ENCODE measurements at places on chromosomes 7 and 10.

- DNase-seq, result no peak
Observed at GRCh38 chr10:99340650-99341049, 11.5 kb downstream of the CNNM1 start.

- no peak for DNase-seq
Observed at GRCh38 chr7:15015545-15016314, 113.2 kb upstream of the DGKB start.

- no peak for DNase-seq
Observed at GRCh38 chr10:43231523-43232078, 35.3 kb downstream of the RASGEF1A start.

GRCh38 chr10:86333826-86334487, 32.6 kb downstream of the GRID1 start:
- DNase-seq, result no peak

GRCh38 chr10:29668628-29669027, 33.9 kb upstream of the SVIL start:
- no peak for DNase-seq

DNA sequence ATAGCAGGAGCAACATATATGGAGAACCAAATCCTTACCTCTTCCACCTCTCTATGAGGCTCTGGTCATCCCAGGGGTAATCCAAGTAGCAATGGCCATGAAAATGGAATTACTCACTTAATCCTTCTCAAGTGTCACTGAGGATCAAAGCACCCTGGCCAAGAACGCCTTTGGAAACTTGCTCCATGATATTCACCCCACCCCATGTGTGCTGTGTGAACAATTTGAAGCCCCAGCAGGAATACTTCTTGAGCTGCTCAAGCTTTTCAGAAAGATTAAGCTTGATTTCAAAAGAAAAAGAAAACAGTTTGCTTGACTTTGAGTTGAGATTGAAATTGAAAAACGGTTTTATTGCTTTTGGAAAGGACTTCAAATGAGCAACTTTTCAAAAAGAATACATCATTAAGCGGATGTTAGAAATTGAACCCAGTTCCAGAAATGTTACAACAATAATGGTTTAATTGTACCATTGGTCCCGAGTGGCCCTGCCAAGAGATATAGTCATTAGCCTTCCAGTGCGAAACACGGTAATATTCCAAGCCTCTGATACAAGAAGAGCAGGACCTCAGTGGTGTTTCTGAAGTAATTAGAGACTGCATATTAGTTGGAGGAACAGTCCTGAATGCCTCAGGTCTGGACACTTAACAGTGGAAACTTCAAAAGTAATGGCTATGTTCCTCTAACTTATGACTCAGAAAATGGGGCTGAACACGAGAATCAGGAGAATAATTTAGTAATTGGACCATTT, 208.1 kb downstream of the NEBL start:
- no peak for DNase-seq

- DNase-seq, result no peak
Observed at GRCh38 chr7:138919911-138920310, 61.3 kb downstream of the KIAA1549 start.

- DNase-seq, result no peak
Observed at GRCh38 chr10:46074196-46074946, 28.3 kb upstream of the MSMB start.

DNA sequence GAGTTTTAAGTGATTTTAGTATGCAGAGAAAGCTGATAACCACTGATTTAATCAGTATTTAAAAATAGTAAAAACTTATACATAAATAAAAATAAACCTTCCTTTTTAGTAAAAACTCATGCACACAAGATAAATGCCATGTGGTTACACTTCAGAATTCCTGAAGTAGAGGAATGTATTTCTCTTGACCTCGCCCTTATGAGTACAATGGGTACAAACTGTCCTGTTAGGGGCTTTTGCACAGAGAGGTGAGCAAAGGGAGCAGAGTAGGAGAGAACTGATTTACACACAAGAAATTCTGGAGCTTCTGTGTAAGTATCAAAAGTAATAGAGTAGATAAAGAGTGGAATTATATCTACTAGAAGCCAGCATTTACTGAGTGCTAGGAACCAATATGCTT, 279.6 kb downstream of the PPP1R3A start:
- no peak for DNase-seq

DNA sequence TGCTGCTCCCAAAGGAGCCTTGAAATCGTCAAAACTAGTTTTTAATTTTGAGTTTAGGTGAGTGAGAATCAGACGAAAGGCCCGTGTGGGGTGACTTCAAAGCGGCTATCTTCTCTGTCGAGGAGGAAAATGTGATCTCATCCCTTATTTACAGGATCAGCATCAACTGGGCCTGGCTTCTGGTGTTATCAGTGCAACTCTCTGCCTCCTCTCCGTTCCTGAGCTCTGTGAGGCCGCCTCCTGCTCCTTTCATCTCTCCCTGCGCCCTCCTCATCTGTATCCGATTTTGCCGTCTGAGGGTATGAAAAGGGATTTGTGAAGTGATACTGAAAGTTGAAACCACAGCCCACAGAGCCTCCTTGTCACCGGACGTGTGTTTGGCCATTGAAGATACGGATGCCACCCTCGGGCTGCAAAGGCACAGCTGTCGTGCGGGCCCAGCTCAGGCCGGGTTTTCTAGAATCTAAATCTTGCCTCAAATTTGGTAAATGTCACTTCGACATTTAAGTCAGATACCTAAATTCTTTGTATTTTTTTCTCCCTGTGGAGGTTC, 408.7 kb upstream of the ADARB2 start:
- no peak for DNase-seq

DNA sequence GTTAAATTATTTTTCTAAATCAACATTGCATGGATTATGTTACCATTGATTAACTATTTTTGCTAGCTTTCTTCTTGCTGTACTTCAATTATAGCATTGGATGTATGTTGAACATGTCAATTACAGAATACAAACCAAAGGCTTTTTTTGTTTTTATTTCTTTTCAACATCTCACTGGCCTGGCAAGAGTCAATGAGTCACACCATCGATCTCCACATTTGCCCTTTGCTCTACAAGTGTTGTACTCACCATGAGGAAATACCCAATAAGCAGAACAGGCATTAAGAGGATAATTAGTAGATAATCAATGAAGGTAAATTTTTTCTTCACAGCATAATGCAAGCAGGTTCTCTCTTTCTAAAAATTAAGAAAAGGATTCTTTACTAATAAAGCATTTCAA, 23.3 kb downstream of the ANKRD22 start:
- no peak for DNase-seq

DNA sequence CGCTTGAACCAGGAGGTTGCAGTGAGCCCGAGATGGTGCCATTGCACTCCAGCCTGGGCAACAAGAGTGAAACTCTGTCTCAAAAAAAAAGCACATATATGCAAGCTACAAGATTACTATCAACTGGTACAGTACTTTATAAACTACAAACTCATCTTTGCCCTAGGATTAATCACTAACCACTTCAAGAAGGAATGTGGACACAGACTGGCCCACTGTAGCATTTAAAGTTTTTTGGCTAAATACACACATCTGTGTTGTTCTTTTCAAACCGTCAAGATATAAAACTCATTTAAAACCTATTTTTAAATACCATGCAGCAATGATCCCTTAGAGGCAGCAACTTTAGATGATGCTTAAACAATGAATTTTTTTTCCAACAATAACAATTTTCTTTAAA, 205.4 kb downstream of the IMMP2L start:
- DNase-seq, result no peak

- no peak for DNase-seq
Observed at GRCh38 chr7:100632951-100633717, 8.2 kb downstream of the TFR2 start.

GRCh38 chr10:29142516-29143314, 146.2 kb upstream of the LYZL1 start:
- no peak for DNase-seq

GRCh38 chr10:98642281-98642680, 195.5 kb upstream of the HPS1 start:
- no peak for DNase-seq

GRCh38 chr7:80809545-80809944, 109.3 kb downstream of the SEMA3C start:
- DNase-seq, result no peak

DNA sequence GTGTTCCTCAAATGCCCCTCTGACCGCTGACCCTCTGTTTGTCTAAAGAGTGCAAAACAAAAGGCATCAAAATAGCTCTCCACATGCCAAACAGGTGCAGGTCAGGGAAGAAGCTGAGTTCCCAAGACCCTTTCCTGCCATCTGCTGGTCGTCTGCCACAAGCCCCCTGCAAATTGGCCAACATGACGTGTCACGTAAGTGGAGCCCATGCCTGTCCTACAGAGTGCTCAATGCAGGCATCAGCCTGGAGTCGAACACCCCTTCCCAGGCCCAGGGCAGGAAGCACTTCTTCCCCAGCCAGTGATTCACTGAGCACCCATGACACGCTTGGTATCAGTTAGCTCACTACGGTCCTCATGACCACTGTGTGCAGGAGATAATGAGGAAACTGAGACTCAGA, 14.1 kb downstream of the TMEM72 start:
- no peak for DNase-seq

DNA sequence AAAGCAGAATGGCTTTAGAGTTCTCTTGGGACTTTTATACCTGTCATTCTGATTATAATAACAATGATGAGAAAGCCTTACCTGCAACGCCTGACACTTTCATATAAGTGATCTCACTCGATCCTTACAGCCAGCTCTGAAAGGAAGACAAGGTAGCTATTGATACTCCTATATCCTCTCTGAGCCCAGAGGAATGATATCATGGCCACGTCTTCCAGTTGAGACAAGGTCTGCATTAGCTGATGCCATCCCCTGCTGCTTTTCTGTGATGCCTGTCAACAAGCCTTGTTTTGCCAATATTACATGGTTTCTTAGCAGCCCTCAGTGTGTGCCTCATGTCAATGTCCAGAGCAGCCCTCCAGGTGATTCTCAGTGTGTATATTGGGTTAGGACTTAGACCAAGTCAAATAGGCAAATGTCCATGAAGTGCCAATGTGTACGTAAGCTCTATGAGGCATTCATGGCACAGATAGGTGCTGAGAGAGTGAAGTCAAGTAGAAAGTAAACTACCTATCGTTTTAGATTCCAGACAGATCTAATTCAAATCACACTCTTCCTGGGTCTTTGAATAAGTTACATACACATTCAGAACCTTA, 405.9 kb downstream of the ADRA2A start:
- no peak for DNase-seq

DNA sequence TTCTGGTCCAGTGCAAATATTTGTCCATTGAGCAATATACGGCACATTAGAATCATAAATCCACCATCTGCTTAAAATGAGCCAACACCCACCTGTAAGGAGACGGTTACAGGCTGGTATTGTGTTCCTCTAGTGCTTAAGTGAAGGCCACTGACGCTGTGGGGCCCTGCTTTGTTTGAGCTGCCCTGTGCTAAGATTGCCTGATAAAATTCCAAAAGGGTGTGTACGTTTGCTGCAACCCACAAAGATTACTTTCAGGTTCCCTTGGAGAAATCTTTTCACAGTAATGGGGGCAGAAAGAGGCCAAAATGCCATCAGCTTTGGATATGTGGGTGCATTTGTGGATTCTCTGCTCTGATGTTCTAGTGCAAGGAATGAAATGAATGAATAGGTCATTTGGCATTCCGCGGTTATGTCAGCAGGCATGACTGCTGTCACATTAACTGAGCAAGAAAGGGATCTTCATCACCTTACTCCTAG, 34.4 kb downstream of the AGR3 start:
- no peak for DNase-seq

GRCh38 chr10:89582022-89582421, 46.6 kb upstream of the SLC16A12 start:
- DNase-seq, result no peak

- DNase-seq, result no peak
Observed at GRCh38 chr10:62769574-62770242, 34.8 kb upstream of the ADO start.

GRCh38 chr10:122669842-122670241, 29.8 kb downstream of the C10orf120 start:
- no peak for DNase-seq

DNA sequence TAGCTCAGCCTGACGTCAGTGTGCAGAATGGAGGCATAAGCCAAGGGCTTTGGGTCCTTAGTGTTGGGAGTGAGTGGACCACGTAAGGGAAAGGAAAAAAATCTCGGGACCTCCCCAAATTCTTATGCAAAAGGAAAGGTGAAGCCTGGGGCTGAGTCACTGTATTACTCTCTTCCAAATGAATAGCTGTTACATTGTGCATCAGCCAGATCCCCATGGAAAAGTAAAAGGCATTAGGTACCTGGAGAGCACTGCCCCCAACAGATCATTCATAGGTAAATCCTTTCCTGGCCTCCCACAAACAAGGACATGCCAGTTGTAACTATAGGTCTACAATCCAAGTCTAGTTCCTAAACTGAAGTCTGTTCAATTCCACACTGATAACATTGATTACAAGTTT, 170.5 kb downstream of the C1GALT1 start:
- no peak for DNase-seq

- DNase-seq, result no peak
Observed at GRCh38 chr7:130867039-130867438, 133.0 kb upstream of the KLF14 start.

DNA sequence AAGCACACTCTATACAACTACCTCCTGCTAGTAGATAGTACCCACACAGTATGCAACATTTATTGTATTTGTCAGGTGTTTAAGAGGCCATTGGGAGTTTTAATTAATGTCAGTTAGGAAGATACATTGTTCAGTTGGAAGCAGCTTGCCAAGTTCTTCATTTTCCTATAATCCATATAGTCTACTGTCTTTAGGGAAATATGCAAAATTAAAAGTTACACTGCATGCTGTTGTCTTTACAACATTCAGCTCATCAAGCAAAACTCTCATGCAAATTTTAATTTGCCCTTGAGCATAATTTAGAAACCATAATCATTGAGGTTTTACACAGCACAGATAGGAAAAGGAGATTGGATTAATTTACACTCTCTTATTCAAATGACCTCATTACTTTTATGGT, 17.4 kb downstream of the FOXP2 start:
- no peak for DNase-seq

- DNase-seq, result no peak
Observed at GRCh38 chr7:5525271-5526099, 101.9 kb upstream of the TNRC18 start.

- no peak for DNase-seq
Observed at GRCh38 chr10:60729106-60729505, 49.2 kb upstream of the CDK1 start.
